Activated CD4-positive, alpha-beta T cell treated with anti-CD3 and anti-CD28 coated beads, Interleukin-2, Interleukin-6, amounts not matched to agents 100 ng/mL and 50 ng/mL, durations not matched to agents 16 hours and 8 hours (primary cell): ENCODE measurements at places on chromosomes 7 and 10.
A peak's percentile ranks its signal among the peaks of the same experiment; 100 is the strongest.

DNA sequence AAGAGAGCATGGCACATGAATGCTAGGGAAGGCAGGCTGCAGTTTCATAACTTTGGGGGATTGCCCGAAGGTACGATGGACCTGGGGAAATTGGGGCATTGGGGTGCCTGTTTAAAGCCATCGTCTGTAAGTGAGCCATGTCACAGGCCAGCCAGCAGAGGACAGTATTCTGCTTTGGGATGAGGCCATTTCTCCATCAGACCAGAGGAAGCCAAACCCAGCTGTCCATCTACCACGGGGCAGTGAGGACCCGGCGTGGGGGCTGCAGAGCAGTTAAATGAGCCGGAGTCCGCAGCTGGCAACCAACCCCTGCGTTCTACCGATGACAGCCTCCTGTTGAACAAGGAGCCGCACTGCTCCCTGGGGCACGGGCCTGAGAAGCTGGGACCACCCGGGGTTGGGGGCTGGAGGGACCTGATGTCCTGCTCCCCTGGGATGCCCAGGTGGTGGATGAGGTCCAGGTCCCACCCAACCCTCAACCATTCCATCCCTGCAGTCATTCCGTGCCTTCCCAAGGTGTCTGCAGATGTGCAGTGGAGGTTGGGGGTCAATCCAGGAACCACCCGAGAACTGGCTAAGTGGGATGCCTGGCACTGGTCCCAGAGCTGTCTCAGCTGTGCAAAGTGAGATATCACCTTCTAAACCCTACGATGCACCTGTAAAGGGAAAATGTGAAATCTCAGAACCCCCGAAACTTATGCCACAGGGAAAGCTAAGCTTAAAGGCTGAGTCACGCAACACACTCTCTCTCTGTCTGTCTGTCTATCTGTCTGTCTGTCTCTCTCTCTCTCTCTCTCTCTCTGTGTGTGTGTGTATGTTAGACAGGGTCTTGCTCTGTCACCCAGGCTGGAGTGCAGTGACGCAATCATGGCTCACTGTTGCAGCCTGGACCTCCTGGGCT, 12.1 kb upstream of the RHBDD2 start:
- DNase-seq, result peak; percentile 63

DNA sequence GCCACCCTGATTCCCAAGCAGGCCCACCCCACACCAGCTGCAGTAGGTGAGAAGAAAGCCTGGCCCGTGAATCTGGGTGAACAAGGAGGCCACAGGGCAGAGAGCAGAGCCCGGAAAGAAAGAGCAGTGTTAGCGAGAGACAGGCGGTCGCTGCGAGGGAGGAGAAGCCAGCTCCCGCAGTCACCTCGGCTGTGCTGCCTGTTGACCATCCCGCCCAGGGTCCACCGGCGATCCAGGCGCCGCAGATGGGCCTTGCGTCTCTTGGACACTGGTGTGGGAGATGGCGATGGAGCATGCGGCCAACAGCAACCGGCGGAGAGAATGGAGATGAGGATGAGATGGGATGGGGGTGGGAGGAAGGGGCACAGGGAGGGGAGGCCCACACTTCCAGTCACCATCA, 128.8 kb downstream of the NEURL1 start:
- DNase-seq, result no peak

GRCh38 chr10:52853704-52854103, 81.1 kb upstream of the MBL2 start:
- DNase-seq, result no peak

DNA sequence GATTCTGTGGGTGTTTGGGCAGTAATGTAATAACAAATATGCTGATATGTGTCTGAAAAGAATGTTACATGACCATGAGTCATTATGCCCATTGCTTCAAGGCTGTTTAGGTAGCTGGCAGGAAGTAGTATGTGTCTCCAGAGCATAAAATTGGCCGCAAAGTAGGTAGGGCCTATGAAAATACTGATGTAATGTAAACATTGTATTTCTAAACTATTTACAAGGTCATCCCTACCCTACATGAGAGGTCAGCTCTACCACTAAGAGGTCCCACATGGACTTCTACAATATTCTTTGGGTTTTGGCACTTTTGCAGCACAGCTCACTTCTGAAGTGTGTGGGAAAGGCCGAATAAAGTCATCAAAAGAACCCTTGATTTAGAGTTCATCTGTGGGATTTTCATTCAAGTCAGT, 301.9 kb downstream of the AHR start:
- DNase-seq, result no peak

- DNase-seq, result no peak
Observed at GRCh38 chr10:108736111-108736510, 1187.2 kb downstream of the XPNPEP1 start.
